ENCODE measurements at places on chromosomes 5 and 9. TPM values are rescaled to one million over a fixed set of nuclear protein-coding genes. Genes with fewer than 3 reads are reported as not detected.
A peak's percentile ranks its signal among the peaks of the same experiment; 100 is the strongest.

DNA sequence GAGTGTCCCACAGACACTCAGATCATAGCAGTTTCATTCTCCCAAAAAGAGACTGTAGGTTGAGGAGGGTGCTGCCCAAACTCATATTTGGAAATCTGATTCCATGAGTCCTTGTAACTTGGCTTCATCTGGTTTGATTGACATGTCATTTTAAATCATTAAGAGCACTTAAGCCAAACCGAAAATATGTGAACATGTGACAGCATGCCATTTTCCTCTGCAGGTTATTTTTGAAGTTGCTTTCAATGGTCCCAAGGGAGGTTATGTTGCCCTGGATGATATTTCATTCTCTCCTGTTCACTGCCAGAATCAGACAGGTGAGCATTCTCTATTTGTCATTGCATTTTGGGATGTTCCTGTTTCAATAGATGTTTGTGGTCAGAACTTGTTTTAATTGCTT is 87.6 kb downstream of the MAMDC2 start:
- DNase-seq: no peak
- no peak overlapping the region for H3K4me3 ChIP-seq
- H3K27ac ChIP-seq: no peak overlapping the region
- H3K36me3 ChIP-seq: no peaks in the 10 kb centered on the region
- no peaks in the 10 kb centered on the region for H3K4me1 ChIP-seq

DNA sequence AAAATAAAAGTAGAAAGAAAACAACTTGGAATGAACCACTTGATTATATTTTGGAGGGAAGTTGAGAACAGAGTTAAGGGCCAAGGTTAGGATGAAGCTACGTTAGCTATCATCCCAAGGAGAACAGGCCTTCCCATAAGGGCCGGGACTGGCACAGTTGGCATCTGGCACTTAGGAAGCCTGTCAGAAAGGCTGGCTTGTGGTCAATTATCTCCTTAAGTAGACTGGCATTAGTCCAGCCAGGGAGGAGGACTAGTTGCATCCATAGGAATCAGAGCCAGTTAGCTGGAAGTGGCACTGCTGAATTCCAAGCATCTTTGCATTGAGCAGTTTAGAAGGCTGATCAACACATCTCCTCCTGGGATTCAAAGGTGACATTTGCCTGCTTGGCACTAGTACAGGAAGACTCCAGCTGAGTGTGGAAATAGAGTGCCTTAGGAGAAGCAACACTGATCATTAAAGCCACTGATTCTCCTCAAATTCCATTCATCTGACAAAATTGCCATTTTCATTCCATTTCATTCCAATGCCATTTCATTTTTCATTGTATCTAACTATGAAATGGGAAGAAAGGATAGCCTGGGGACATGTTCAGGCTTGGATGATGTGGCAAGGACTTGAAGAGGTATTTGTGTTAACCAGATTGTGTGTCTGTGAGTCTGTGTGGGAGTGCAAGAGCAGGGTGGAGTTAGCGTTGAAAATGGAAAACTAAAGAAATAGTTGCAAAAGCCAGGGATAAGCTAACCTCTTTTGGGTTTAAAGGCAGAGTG is 5.5 kb downstream of the FOXB2 start:
- peaks cover 5% of the 10 kb centered on the region for H3K4me1 ChIP-seq
- peaks cover 37% of the 10 kb centered on the region for H3K27me3 ChIP-seq
- no peak overlapping the region for H3K4me3 ChIP-seq

SNX24 gene
- total RNA-seq: 1.6 TPM

GRCh38 chr5:143923634-143924266 is 111.8 kb downstream of the HMHB1 start:
- DNase-seq: no peak
- H3K4me3 ChIP-seq: no peak overlapping the region
- no peaks in the 10 kb centered on the region for H3K27me3 ChIP-seq
- H3K36me3 ChIP-seq: no peaks in the 10 kb centered on the region
- peaks cover 20% of the 10 kb centered on the region for H3K4me1 ChIP-seq
- peak overlapping the region; percentile 5 for H3K27ac ChIP-seq

DNA sequence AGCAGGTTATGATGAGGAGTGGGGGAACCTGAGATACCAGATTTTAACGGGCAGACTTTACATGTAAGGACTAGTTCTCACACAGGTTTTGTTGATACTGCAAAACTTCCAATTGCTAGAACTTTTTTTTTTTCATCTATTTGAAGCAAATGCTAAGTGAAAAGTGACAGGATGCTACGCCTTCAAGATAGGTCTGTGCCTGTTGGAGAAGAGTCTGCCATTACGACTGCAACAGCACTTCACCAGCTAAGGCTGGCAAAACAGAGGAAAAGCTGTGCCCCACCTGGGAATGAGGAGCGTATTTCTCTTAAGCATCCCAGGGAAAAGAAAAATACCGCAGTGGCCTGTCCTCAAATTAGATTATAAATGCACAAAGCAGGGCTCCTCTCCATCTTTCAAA is 102.0 kb upstream of the CDH6 start:
- no peak overlapping the region for H3K4me3 ChIP-seq
- no peak overlapping the region for H3K27ac ChIP-seq
- H3K4me1 ChIP-seq: no peaks in the 10 kb centered on the region
- H3K27me3 ChIP-seq: no peaks in the 10 kb centered on the region
- no peaks in the 10 kb centered on the region for H3K36me3 ChIP-seq
- no peak for DNase-seq

DNA sequence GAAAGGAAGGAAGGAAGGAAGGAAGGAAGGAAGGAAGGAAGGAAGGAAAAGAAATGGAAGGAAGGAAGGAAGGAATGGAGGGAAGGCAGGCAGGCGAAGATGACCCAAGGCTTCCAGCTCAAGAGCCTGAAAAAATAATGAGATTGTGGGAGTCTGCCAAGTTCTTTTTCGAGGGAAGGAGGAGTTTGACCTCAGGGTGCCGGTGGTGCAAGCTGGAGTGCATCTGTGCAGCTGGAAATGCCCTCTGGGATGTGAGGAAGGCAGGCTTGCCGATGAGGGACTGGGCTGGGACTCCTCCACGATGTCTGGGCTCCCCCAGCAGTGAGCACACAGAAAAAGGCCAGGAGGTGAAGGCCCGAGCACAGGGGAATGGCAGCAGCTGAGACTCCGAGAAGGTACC is 154.9 kb upstream of the DAPK1 start:
- no peak overlapping the region for H3K4me3 ChIP-seq
- no peak overlapping the region for H3K27ac ChIP-seq
- no peaks in the 10 kb centered on the region for H3K4me1 ChIP-seq
- no peaks in the 10 kb centered on the region for H3K36me3 ChIP-seq
- DNase-seq: no peak

DNA sequence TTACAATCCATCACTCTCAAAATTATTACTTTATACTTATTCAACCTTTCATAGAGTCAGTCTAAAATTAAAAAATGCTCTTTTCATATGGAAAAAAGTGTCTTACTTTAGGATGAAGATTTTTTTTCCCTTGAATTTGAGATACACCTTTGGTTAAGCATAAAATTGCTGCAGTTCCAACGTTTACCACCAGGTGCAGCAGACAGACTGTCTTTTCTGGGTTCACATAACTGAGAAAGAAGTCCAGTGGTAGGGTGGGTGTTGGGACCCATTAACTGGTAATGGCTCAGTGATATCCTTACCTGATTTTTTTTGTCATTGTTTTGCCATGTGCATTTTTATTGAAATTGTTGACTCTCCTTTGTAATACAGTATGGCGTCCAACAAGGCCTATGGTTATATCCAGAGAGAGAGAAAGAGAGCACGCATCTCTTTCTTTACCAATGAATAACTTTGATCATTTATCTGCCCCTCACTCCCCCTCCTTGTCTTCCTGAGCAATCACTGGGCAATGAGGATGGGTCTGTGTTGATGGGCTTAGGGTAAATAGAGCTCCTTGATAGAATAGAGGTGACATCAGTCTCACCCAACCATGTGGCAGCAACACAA is 98.4 kb downstream of the FBXL7 start:
- no peak for DNase-seq
- H3K4me1 ChIP-seq: no peaks in the 10 kb centered on the region

PCDHB12 gene
- total RNA-seq: not detected

DNA sequence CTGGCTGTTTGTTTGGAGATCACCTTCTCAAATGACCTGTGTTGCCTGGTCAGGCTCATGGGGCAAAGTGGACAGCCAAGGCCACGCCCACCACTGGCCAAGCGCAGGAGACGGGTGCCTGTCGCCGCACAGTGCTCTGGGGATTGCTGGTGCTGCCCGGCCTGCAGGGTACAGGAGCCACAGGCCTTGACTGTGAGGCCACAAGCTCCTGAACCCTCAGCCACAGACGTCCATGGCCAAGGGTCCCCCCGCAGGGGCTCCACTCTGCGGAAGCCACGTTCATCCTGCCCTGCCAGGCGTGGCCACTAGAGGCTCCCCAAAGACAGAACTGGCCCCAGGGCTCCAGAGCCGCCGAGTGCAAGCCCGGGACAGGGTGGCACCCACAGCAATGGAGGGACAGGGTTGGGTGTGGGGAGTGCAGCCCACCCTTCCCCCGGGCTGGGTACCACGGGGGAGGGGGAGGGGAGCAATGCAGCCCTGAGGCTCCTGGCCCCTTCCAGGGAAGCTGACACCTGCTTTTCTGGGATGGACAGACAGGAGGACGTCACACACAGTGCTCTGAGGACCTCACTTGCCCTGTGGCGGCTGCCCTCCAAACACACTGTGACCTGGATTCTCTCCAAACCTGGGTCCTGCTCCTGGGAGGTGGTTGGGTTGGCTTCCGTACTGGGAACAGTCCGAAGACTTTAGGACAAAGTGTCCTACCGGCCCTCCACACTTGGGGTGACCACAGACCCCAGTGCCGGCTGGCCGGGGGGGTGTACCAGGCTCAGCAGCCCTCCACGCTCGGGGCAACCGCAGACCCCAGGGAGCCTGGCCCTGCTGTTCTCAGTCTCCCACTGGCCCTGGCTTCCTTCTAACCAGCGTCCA is 21.5 kb downstream of the TPPP start:
- H3K36me3 ChIP-seq: peaks cover 7% of the 10 kb centered on the region

GRCh38 chr5:34868791-34869190 is 29.8 kb downstream of the TTC23L start:
- H3K4me1 ChIP-seq: no peaks in the 10 kb centered on the region
- no peak overlapping the region for H3K4me3 ChIP-seq
- no peak overlapping the region for H3K27ac ChIP-seq
- H3K36me3 ChIP-seq: no peaks in the 10 kb centered on the region
- DNase-seq: no peak

DNA sequence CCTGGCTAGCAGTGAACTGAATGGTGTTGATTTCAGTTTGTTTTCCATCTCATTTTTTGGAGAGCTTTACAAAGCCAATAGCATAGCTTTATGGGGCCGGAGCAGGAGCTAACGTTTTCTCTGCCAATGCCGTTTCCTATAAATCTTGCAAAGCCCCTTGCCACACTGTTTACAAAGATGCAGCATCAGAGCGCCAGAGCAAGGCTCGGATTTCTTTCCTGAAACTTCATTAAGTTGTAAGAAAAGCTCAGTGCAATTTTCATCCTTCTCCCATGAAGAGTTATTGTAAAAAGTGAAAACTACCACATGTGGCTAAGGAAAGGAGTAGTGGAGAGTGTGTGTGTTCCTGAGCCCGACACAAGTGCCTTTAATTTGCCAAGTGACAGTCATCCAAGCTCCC is 178.2 kb upstream of the GDNF start:
- H3K4me3 ChIP-seq: no peak overlapping the region
- no peak overlapping the region for H3K27ac ChIP-seq
- H3K27me3 ChIP-seq: peaks cover 4% of the 10 kb centered on the region
- H3K4me1 ChIP-seq: no peaks in the 10 kb centered on the region

Measured in activated T-helper 1 cell treated with anti-CD3 and anti-CD28 coated beads, Interleukin-12 subunit alpha, Interleukin-12 subunit beta, Interleukin-2, Interleukin-4 antibody, amounts not matched to agents 30 ng/mL and 10 ng/mL and 1 ng/mL, durations not matched to agents 14 hours and 24 hours and 36 hours (primary cell).